ENCODE measurements at places on chromosomes 2 and 18. TPM values are rescaled to one million over a fixed set of nuclear protein-coding genes. Genes with fewer than 3 reads are reported as not detected.

The EPB41L5 gene
- total RNA-seq = 93.7 TPM

The RIT2 gene
- not detected for total RNA-seq

The SULT1C4 gene
- total RNA-seq = 10.6 TPM

The POTEJ gene
- not detected for total RNA-seq

The G6PC2 gene
- not detected for total RNA-seq

The ZC3H8 gene
- total RNA-seq = 5.0 TPM

The PIEZO2 gene
- total RNA-seq = 11.1 TPM

The CSRNP3 gene
- 2.3 TPM for total RNA-seq

The LCT gene
- not detected for total RNA-seq

The LRP1B gene
- 0.09 TPM for total RNA-seq

The BZW1 gene
- 154 TPM for total RNA-seq

The PXDN gene
- total RNA-seq = 36.3 TPM

The ASIC4 gene
- 0.53 TPM for total RNA-seq

The RGPD8 gene
- 16.0 TPM for total RNA-seq

The NYAP2 gene
- 1.1 TPM for total RNA-seq

The GALNT3 gene
- total RNA-seq = 27.8 TPM

The TUBA4A gene
- 35.0 TPM for total RNA-seq

The EFHD1 gene
- total RNA-seq = 7.7 TPM

The TMEM247 gene
- not detected for total RNA-seq

The CHRNG gene
- not detected for total RNA-seq

The CCDC85A gene
- 17.0 TPM for total RNA-seq

The PLGLB1 gene
- total RNA-seq = 2.7 TPM
